ENCODE measurements at places on chromosomes 13 and 19.

- DNase-seq, result no peak
Measured at GRCh38 chr19:42424712-42425131, 2.5 kb downstream of the LIPE start.

DNA sequence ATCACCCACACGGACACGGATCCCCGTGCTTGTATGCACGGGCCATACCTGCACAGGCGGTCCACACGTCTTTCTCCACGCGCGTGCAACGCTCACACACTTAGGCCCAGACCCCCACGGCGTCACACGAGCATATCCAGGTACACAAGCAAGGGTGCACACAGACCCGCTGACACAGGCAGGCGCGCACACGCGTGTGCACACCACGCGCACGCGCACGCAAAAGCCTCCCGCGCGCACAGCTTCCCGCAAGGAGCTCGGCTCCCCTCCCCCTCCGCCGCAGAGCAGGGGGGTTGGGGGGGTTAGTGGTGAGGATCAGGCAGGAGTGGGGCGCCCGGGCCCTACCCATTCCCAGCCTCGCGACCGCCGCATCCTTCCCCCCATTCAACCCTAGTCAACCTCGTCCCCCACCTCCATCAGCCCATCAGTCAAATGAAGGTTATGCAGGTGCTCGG lies 407 bp downstream of the RAB3A start:
- no peak for DNase-seq

GRCh38 chr19:45275370-45275971 lies 24.4 kb downstream of the MARK4 start:
- DNase-seq, result no peak

- no peak for DNase-seq
Measured at GRCh38 chr13:30719525-30719914, 15.8 kb upstream of the ALOX5AP start.

All from stimulated activated CD8-positive, alpha-beta memory T cell treated with anti-CD3 and anti-CD28 coated beads, Interleukin-2, amount 100 ng/mL, for 1 hour (primary cell).